Cardiac muscle cell (in vitro differentiated cells and primary cell): ENCODE measurements at places on chromosomes 1 and 21.

DNA sequence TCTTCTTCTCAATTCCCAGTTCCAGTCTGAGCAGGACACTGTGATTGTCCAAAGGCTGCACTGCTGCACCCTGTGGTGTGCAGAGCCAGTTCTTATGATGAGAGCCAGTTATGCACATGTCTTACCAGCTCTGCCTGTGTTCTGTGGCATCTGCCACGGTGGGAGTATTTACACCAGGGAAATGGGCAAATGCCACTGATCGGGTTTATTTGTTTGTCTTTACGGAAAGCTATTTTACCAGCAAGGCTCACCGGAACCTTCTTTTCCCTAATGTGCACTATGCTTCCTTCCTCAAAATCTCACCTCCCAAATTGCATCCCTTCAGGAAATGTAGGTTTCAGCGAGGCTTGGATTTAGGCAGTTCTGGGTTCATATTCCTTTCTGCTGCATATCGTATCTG is 49.0 kb downstream of the EVA1C start:
- DNase-seq, result no peak

DNA sequence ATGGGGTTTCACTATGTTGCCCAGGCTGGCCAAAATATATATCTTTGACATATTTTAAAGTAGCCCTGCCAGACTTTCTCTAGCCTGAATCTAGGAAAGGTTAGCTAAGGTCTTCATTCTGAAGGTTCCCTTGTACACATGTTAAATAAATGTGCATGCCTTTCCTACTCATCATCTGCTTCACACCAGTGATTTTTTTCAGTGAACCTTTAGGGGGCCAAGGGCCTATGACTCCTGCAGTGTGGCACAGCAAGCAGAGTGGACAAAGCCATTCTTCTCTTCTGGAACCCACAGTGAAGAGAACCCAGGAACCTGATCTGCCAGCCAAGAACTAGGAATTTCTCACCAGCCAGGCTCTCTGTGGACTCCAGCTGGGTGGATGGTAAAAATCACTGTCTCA is 22.9 kb downstream of the CBR1 start:
- no peak for DNase-seq

- DNase-seq, result no peak
Measured at GRCh38 chr1:236468625-236469024, 55.2 kb upstream of the LGALS8 start.

DNA sequence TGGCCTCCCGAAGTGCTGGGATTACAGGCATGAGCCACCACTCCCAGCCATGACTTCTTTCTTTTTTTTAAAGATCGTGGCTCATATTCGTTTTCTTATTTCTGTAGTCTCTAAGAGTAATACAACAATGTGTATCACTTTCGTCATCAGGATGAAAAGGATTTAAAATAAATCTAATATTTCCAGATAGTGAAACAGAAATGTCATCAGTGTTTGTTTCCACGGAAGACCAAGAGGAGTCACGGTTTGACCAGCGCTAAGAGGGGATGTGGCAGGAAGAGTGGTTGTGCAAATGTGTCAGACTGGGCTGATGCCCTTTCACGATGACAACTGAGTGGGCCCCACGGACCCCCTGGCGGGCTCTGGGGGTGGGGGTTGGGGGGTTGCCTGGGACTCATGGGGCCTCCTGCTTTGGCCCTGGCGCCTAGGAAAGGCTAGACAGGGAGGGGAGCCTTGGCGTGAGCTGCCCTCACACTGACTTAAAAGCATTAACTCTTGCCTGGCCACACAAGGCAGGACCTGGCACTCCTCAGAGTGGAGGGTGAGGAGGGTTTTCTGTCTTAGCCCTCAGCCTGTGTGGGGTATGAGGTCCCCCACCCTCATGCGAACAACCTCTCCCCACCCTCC is 8.4 kb downstream of the SOX13 start:
- DNase-seq, result no peak

DNA sequence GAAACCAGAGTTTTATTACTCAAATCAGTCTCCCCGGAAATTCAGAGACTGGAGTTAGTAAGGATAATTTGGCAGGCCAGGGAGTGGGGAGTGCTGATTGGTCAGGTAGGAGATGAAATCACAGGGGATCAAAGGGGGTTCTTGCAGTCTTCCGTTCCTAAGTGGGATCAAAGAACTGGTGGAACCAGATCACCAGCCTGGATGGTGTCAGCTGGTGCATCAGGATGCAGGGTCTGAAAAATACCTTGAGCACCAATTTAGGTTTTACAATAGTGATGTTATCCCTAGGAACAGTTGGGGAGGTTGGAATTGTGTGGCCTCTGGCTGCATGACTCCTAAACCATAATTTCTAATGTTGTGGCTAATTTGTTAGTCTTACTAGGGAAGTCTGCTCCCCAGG is 1.4 kb upstream of the CD101 start:
- no peak for DNase-seq

GRCh38 chr1:7070389-7071029 is 285.3 kb downstream of the CAMTA1 start:
- DNase-seq, result peak; percentile 83

- peak; percentile 36 for DNase-seq
Measured at GRCh38 chr1:18948048-18948912, 8.2 kb downstream of the IFFO2 start.

DNA sequence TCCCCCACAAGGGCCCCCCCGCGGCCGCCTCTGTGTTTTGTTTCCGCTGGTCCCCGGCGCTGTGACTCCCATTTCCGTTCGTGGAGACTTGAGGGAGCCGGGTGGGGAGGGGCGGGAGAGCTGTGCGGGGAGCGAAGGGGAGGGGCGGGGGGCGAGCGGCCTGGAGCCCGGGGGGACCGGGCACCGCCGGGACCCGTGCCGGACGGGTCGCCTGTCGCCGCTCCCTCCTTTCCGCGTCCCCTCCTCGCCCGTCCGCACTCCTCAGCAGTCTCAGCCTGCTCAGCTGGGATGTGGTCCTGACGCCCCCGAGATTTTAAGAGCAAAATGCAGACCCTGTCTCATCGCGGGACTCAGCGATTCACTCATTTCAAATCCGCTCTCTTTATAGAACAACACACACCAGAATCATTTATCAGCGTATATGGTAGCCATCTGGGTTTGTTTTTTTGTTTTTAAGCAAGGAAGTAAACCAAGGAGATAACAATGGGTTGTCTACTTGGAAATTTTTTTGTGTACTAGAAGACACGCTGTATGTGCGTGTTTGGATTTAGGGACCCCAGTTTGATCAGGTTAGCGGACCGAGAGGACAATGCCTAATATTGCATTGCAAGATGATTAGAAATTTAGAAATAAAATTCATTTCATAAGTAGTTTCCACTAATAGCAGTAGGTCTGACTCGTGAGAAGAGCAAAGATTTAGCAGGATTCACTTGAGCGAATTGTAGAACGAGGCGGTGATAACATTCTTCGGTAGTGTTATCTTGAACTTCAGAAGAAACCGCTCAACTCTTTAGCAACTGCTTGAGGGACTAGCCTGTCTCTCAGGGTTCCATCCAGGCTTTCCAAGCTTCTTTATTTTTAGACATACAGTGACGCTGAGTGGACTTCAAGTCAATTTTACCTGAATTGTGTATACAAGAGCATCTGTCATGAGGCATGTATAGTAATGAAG is 1.1 kb downstream of the GABPA start:
- DNase-seq, result peak; percentile 89

- DNase-seq, result peak; percentile 13
Measured at GRCh38 chr1:119715542-119715941, 3.8 kb downstream of the PHGDH start.

DNA sequence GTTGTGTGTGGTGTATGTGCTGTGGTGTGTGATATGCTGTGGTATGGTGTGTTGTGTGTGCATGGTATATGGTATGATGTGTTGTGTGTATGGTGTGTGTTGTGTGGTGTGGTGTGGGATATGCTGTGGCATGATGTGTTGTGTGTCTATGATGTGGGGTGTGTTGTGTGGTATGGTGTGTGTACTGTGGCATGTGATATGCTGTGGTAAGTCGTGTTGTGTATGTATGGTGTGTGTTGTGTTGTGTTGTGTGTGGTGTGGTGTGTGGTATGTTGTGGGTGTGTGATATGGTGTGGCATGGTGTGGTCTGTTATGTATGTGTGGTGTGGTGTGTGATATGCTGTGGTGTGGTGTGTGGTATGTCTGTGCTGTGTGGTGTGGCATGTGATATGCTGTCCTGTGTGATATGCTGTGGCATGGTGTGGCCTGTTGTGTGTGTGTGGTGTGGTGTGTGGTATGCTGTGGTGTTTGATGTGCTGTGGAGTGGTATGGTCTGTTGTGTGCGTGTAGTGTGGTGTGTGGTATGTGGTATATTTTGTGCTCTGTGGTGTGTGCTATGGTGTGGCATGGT is 318.0 kb downstream of the PTPRU start:
- DNase-seq, result no peak

DNA sequence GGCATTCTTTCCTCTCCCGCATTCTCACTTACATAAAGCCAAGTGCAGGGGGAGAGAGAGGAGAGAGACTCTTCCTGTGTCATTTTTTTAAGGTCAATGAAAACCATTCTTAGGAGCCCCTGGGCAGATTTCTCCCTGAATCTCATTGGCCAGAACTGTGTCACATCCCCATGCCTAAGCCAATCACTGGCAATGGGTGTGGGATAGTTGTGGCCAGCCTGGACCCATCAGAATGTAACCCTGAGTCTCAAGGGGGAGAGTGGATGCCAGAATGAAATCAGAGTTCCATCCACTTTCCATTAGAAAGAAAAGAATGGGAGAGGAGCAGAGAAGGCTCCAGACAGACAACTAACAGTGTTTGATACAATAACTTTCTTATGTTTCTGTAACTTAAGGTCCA is 31.2 kb upstream of the COQ8A start:
- peak; percentile 12 for DNase-seq

GRCh38 chr1:199064971-199065370 is 426.1 kb downstream of the PTPRC start:
- DNase-seq, result no peak

GRCh38 chr1:53590531-53591515 is 131.6 kb downstream of the DMRTB1 start:
- DNase-seq, result no peak

DNA sequence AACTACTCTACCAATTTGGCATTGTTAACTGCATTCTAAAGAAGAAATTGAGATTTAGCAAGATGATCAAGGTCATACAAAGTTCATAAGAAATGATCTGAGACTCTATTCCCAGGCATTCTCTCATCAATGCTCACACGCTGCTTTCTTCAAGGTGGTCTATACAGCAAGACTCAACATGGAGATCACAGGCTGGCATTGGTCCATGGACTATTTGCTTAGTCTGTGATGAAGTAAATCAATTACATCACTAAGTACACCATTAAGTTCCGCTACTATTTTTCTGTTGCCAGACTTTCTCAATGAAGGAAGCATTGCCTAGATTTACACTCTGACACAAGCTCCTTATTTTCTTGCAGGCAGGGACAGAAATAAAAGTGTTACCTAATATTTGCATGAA is 51.9 kb upstream of the CYP2J2 start:
- no peak for DNase-seq

GRCh38 chr21:43716376-43717165 is 2.4 kb upstream of the PDXK start:
- DNase-seq, result no peak

- DNase-seq, result no peak
Measured at GRCh38 chr1:92679980-92680379, 104.9 kb downstream of the EVI5 start.

DNA sequence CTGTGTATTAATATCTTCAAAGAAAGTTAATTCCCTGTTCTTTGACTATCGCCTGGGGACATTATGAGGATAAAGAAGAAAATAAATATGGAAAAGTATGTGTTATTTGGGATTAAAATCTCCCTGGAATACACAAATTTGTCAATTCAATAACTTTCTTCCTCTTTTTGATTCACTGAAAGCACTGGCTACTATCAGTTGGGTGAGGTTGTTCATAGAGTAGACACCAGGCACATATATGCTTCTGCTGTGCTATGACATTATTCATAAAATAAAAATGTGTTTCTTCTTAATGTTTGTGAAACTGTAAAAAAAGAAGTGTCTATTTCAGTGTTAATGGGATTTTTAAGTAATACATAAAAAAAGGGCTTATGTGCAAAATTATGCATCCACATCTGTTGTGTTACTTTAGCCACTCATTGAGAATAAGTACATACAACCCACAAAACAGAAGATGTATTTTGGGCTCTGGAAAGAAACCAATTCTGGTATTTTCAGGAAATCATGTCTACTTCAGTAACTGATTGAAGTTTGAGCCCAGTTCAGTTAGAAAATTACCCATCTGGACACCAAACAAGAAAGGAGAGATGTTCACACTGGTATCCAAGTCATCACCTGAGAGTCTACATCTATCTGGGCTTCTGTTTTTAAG is 169.4 kb downstream of the GABPA start:
- no peak for DNase-seq

- DNase-seq, result no peak
Measured at GRCh38 chr21:42102526-42102925, 31.4 kb downstream of the UMODL1 start.

- DNase-seq, result no peak
Measured at GRCh38 chr1:234330843-234331215, 42.4 kb upstream of the COA6 start.

DNA sequence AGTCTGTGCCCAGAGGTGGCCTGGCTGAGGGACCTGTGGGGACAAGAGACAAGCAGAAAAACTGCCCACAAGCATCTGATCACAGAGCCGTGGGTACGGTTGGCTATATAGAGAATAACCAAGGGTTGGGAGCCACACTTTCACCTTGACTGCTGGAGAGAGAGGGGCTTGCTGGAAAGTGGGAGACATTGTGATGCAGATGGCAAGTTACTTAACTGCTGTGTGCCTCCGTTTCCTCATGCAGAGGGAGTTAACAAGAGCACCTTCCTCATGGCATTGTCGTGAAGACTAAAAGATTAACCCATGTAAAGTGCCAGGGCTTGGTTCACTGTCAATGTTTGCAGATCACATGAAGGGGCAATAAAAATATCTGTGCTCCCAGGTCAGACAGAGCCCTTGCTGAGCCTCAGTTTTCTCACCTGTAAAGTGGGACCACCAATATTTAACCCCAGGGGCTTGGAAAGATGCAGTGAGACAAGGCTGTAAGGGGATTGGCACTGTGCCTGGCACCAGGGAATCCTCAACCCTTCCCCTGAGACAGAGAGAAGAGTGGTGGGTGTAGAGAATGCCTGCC is 52.8 kb downstream of the SDC3 start:
- no peak for DNase-seq

DNA sequence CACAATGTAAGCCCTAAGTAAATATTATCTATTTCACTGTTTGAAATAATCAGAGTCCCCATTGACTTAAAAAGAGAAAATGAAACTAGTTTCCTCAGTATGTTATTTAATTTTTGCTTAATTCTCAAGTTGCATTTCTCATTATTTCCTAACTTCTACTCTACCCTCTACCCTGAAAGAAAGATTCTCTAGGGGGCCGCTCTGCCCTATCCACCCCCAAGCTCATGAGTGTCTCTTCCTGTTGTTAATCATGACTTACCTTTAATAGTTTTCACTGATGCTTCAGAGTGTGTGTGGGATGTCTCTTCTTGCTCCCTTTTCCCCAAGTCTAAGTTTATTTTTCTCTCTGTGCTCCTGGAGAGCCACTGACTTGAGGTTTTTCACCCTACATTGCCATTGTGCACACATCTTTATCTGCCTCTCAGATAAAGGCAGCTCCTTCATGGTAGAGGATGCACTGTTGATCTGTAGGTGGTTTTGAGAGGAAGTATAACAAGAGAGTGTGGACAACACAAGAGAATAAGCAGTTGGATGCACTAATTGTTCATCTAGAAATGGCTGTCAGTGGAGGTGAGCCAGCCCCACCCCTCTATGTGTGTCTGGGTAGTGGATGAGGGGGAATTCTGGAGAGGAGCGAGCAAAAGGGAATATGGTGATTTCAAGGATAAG is 261.7 kb downstream of the CHRM3 start:
- DNase-seq, result no peak

- no peak for DNase-seq
Measured at GRCh38 chr1:15950763-15951295, 25.1 kb downstream of the ZBTB17 start.
